ENCODE measurements at places on chromosomes 2 and 18. TPM values are rescaled to one million over a fixed set of nuclear protein-coding genes. Genes with fewer than 3 reads are reported as not detected.

GRCh38 chr2:241096979-241097378, 5.1 kb downstream of the MTERF4 start:
- no peak for DNase-seq

DNA sequence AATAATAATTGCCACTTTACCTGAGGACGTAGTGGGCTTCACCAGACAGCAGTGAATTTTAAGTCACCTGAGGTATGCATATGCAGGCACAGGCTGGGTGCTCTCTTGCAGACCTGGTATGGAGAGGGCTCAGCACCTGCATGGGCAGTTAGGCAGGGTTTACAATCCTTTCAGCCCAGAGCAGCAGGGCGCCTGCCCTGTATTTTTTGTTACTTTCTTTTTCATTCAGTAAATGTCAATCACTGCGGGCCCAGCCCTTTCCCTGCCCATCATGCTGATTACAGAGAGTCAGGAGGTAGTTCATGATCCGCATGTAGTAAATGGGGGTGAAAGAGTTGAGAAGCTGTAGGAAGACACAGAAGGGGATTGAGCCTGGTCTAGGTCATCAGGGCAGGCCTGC, 147.0 kb upstream of the ALPP start:
- no peak for DNase-seq

DNA sequence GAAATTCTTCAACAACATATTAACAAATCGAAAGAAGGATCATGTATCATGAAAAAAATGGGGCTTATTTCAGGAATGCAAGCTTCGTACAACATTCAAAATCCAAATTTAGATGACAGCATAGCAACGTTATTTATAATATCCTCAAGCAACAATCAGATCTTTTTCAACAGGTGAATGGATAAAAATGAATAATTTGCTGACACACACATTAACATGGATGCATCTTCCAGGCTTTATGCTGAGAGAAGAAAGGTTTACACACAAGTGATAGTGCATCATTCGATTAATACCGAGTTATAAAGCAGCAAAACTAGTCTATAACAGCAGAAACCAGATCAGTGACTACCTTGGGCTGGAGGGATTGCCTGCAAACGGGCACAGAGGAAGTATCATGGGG, 209.5 kb upstream of the TPO start:
- DNase-seq: no peak

DNA sequence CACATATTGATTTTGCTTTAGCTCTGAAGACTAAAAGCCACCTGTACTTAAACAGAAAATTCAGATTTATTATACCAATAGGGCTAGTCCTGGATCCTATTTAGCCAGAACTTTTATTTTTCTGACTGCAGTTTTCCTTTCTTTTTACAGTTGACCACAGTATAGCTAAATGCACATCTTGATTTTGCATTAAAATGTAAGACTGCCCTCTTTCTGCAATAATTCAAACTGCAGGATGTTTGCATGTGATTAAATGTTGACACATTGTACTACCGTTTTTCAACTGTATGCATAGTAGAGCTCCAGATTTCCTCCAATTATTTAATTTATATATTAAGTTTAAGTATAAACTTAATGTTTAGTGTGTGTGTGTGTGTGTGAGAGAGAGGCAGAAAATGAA, 1262.9 kb downstream of the SUCLG1 start:
- DNase-seq: no peak

DNA sequence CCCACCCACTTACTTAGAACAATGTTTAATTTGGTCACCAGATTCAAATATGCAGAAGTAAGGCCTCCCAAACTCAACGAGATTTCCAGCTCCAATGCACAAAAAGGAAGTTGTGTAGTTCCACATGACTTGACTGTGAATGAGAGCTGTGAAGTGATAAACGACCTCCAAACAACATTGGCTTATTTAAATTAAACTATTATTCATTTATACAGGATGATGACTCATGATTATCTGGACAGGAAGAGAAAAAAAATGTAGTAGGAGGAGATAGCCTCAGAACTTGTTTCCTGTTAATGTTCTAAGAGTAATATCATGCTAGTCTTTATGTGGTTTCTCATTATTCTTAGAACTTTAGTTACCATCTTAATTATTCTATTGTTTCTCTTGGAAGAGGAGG, 237.3 kb downstream of the C1D start:
- no peak for DNase-seq

GRCh38 chr2:233481368-233482142, 85.0 kb downstream of the USP40 start:
- DNase-seq: no peak

DNA sequence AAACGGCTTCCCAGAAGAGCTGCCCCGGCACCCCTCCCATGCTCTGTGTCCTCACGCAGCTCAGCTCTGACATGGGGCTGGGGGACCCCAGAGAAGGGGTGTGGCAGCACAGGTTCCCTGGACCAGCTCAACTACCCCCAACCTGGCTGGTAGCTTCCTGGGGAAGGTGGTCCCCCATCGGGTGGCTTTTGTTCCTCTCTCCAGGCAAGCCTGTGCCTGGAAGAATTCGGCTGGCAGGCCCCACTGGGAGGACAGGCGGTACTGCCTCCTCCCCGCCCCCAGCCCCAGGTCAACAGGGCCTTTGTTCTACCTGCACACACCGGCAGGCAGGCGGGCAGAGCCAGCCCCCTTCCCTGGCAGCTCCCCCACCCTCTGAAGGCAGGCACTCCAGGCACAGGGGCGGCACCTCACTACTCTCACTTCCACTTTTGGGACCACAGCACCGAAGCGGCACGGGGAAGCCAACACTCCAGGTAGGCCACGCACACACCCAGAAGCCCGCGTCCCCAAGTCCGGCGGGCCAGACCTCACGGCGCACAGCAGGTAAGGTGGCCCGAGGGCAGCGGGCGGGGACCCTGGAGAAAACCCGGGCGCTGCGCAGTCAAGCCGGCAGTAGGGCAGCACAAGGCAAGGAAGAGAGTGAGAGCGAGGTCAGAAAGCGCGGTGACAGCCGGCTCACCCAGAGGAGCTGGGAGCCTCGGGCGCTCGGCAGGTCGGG, 1.3 kb downstream of the HS6ST1 start:
- DNase-seq: peak; percentile 21

GRCh38 chr2:175383286-175383685, 201.8 kb upstream of the ATP5MC3 start:
- DNase-seq: no peak

DNA sequence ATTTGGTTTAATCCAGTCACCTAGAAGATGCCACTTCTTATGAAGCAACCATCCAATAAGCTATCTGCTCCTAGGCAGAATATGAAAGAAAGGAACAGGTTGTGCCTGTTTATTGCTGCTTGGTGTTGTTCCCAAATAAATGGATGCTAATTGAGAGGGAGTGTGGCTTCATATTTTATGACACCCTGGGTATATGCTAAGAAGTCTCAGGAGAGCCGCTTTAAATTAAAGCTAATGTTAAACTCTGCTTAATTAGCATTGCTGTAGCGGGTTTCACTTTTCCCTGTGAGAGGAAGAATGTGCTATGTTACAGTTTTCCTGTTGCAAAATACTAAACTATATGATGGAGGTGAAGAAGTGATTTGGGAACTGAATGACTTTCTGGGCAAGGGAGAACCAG, 48.7 kb upstream of the TANK start:
- DNase-seq: no peak

DNA sequence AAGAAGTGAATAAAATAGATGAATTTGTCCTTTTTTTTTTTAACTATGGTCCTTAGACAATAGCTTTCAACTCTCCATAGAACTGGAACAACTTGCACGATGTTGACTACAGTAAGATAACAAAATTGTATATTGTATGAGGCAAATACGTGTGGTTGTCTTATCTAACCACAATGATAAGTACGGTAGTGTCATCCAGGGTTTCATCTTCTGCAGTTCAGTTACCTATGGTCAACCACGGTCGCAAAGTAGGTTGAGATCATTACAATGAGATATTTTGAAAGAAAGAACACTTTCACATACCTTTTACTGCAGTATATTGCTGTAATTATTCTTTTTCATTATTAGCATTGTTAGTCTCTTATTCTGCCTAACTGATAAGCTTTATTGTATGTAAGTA, 295.2 kb downstream of the PARD3B start:
- DNase-seq: no peak

DNA sequence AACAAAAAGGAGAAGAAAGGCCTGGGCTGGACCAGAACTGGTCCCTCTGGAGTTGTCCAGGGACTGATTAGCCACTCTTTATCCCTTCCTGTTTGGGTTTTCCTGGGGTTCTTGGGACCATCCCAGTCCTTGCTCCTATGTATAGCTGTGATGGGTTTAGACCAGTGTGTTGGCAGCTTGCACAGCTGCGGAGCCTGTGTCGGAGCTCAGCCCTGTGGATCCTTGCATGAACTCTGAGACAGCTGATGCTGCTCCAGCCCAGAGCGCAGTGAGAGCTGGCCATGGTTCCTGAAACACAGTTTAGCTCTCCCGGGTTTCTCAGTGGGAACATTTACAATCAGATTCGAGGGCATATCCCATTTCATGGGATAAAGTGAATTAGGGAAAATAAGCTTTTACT, 16.9 kb downstream of the IMPA2 start:
- no peak for DNase-seq

DNA sequence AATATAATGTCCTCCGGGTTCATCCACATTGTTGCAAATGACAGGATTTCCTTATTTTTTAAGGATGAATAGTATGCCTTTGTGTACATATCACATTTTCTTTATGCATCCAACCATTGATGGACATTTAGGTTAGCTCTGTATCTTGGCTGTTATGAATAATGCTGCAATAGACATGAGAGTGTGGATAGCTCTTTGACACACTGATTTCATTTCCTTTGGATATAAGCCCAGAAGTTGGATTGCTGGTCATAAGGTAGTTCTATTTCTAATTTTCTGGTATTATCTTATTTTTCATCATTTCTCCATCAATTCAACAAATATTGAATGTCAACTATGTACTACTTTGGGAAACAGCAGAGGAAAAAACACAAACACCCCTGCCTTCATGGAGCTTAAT, 423.3 kb downstream of the MTX2 start:
- no peak for DNase-seq

- DNase-seq: no peak
Observed at GRCh38 chr2:107585851-107586250, 240.8 kb upstream of the RGPD4 start.

DNA sequence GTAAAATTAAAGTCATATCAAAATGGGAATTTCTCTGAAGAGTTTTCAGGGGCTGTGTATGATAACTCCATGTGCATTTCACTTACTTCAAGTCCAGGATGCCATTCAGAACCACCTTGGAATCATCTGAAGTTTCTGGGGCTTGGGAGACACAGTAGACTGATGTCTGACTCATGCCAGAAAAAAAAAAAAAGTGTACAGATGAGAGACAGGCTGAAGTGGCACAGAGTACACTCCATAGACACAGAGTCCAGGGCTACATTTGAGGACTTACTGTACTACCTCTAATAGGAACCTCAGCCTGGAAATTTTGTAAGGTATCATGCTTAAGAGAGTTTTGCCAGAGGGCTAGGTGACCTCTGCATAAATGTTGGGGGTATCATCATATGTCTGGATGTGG, 92.0 kb downstream of the SS18 start:
- DNase-seq: no peak

- DNase-seq: no peak
Observed at GRCh38 chr2:6401301-6401700, 464.4 kb downstream of the CMPK2 start.

GRCh38 chr18:3612315-3612714, 162.3 kb downstream of the TGIF1 start:
- no peak for DNase-seq

CNNM4 gene
- total RNA-seq: 7.0 TPM

PDE11A gene
- not detected for total RNA-seq

C1QL2 gene
- total RNA-seq: not detected

PDE1A gene
- not detected for total RNA-seq

All from CD4-positive, alpha-beta T cell (primary cell).